Iris pigment epithelial cell (primary cell): ENCODE measurements at places on chromosomes 7 and 10.

DNA sequence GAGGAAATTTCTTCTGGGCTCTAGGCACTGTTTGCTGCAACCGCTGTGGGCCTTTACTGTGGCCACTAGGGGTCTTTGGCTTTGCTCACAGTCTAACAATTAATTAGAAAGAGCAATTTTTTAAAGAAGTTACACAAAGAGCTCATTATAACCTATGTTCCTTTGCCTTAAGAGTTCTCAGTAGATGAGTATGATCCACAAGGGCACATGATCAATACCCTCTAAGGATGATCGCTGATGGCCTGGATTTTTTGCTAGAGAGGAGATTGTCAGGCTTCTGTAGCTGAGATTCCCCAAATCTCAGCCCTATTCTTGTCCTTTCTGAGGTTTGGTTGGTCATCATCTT, 80.8 kb upstream of the RHOBTB1 start:
- peak; percentile 23 for DNase-seq

- peak; percentile 9 for DNase-seq
Measured at GRCh38 chr7:113321201-113321600, 202.8 kb upstream of the SMIM30 start.

- DNase-seq, result no peak
Measured at GRCh38 chr7:73699370-73700068, 16.1 kb downstream of the BUD23 start.

DNA sequence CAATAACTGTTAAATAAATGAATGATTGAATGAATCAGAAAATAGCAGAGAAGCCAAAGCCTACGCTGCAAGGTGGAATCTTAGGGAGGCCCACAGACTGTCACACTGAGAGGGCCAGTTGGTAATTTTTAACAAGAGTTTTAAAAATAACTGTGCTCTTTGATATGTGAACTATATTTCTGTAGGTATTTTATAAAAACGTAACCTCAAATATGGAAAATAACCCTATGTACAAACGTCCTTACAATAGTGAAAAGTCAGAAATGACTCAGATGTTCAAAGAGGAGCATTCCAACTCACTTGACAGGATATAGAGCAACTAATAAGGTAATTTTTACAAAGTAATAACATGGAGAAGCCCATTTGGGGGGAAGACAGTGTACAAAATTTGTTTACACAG, 18.9 kb upstream of the TMEM273 start:
- no peak for DNase-seq

DNA sequence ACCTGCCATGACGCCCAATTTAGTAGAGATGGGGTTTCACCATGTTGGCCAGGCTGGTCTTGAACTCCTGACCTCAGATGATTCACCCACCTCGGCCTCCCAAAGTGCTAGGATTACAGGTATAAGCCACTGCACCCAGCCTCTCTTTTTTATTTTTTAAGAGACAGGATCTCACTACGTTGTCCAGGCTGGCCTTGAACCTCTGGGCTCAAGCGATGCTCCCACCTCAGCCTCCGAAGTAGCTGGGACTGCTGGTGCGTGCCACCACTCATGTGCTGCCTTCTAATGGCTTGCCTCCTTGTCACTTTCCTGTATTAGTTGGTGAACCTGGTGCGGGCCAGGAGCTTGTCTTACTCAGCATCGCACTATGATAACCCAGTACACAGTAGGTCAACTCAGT, 27.0 kb downstream of the KLRG2 start:
- no peak for DNase-seq
